ENCODE measurements at places on chromosomes 2 and 18. TPM values are rescaled to one million over a fixed set of nuclear protein-coding genes. Genes with fewer than 3 reads are reported as not detected.

- no peaks in the 10 kb centered on the region for H3K36me3 ChIP-seq
- DNase-seq: no peak
- no peaks in the 10 kb centered on the region for H3K27me3 ChIP-seq
- no peaks in the 10 kb centered on the region for H3K4me1 ChIP-seq
Measured at GRCh38 chr2:181998891-181999654, 13.4 kb downstream of the PPP1R1C start.

- no peaks in the 10 kb centered on the region for H3K27me3 ChIP-seq
- H3K4me3 ChIP-seq: no peak overlapping the region
- H3K4me1 ChIP-seq: peaks cover 29% of the 10 kb centered on the region
- no peaks in the 10 kb centered on the region for H3K36me3 ChIP-seq
Measured at GRCh38 chr2:6955511-6956136, 38.4 kb downstream of the RNF144A start.

DNA sequence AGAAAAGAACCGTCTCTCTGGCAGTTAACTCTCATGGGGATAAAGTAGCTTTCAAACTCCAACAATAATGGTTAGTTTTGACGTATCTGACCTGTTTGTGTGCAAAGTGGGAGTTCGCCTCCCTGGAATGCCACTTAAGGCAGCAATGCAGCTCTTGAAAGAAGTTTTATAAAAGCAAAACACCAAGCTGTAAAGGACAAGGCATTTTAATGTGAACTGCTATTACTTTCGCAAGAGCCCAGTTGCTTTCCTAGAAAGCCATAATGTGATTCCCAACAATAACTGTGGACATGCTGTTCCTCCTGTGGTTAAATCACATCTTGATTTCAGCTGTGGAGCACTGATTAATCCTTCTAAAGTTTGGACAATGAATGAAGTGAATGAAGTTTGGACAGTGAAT, 303.7 kb downstream of the PTPRM start:
- H3K27me3 ChIP-seq: no peaks in the 10 kb centered on the region
- H3K4me3 ChIP-seq: no peak overlapping the region
- no peak overlapping the region for H3K27ac ChIP-seq
- H3K4me1 ChIP-seq: peaks cover 20% of the 10 kb centered on the region
- no peaks in the 10 kb centered on the region for H3K36me3 ChIP-seq

Gene CHCHD5
- 27.4 TPM for total RNA-seq

GRCh38 chr18:78945628-78946027, 34.0 kb upstream of the SALL3 start:
- no peak for DNase-seq
- no peak overlapping the region for H3K27ac ChIP-seq
- no peaks in the 10 kb centered on the region for H3K27me3 ChIP-seq
- no peaks in the 10 kb centered on the region for H3K4me1 ChIP-seq
- H3K36me3 ChIP-seq: no peaks in the 10 kb centered on the region
- H3K4me3 ChIP-seq: no peak overlapping the region

DNA sequence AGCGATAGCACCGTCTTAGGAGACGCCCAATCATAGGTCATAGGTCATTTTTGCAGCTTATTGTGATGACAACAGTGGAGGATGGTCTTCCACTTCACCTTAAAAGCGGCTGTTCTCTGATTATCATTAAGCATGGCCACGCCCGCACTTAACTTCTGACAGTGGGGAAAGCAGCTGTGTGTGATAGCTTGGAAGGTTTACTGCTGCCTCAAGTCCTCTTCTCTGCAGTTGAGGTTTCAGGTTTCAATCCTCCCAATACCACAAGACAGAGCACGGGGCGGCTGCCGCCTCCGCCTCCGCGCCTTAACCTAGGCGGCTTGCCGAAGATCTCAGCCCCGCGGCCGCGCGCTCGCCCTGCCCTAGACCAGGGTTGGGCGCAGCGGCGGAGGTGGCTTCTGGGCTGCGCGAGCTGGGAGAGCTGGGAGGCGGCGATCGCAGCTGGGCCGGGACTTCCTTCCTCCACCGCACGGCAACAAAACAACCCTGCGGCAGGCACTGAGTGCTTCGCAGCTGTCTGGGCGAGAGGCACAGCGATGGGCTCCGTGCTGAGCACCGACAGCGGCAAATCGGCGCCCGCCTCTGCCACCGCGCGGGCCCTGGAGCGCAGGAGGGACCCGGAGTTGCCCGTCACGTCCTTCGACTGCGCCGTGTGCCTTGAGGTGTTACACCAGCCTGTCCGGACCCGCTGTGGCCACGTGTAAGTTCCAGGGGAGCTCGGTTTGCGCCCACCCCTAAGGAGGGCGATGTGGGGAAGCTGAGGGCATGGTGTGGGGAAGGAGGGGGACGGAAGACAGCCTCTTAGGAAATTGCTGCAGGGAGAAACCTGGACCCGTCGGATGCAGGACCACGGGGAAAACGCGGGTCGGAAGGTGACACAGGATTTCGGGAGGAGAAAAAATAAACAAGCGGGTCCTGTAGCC, at the start of gene RNF125:
RNF125 (plus strand) TSS at position 495 of the 920 bp plus-strand sequence; CDS start at position 534, 39 bp downstream.
- H3K4me1 ChIP-seq: peaks cover 21% of the 10 kb centered on the region
- H3K4me3 ChIP-seq: peak within 1 kb of the TSS; percentile 66
- peak; percentile 68 for DNase-seq
- no peaks in the 10 kb centered on the region for H3K27me3 ChIP-seq

DNA sequence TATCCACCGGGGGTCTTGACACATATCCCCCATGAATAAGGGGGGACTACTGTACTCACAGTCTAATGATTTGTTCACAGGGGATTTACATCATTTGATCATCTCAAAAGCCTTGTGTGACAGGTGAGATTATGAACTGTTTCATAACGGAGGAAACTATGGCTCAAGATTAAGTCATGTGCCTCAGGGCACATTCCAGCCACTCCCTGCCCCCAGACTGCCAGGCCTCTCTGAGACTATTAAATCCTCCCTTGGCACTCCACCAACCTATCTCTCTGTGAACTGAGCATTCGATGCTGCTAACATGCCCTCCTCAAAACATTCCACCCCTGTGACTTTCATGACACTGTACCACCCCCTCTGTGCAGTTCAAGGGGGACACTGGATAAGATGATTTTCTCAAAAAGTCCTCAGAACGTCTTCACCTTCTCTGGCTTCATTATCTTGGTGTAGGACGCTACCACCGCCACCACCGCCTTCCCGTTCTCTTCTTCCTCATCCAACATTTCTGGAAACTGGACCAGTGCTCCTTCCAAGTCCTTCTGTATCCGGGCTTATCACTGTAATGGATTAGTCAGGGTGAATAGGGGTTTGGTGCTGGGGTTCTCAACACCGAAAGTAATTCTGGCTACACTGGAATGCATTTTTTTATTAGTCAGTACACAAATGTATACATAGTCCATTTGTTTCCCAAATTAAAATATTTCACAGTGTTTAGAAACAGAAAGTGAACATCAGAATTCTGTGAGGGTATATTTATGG, 169.6 kb downstream of the KCNS3 start:
- H3K36me3 ChIP-seq: no peaks in the 10 kb centered on the region
- H3K27me3 ChIP-seq: no peaks in the 10 kb centered on the region
- peaks cover 25% of the 10 kb centered on the region for H3K4me1 ChIP-seq
- H3K27ac ChIP-seq: no peak overlapping the region
- H3K4me3 ChIP-seq: no peak overlapping the region

GRCh38 chr2:47405757-47406156, 2.8 kb downstream of the MSH2 start:
- DNase-seq: no peak
- no peak overlapping the region for H3K4me3 ChIP-seq
- H3K27me3 ChIP-seq: no peaks in the 10 kb centered on the region
- no peak overlapping the region for H3K27ac ChIP-seq
- H3K36me3 ChIP-seq: no peaks in the 10 kb centered on the region

Gene NAT8
- not detected for total RNA-seq

Gene MARCHF4
- 0.08 TPM for total RNA-seq

DNA sequence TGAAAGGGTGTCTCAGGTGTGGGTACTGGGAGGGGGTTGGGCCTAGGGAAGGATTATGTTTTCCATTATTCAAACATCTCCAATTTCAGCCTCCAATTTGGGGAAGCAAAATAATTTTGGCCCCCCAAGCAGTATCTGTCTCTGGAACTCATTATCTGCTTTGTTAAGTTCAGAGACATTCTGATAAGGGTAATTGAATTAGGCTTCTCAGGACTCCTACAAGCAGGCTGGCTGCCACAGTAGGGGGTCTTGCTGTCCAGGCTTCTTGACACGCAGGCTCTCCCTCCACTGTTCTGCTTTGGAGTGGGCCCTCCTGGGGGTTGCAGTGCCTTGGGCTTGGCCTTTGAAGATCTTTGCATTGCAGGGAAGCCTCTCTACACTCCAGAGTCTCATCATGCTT, 108.1 kb upstream of the SIX2 start:
- peak; percentile 28 for DNase-seq
- no peak overlapping the region for H3K4me3 ChIP-seq
- H3K4me1 ChIP-seq: no peaks in the 10 kb centered on the region
- H3K27ac ChIP-seq: no peak overlapping the region
- no peaks in the 10 kb centered on the region for H3K36me3 ChIP-seq

GRCh38 chr2:138964418-138964817, 184.2 kb upstream of the NXPH2 start:
- no peaks in the 10 kb centered on the region for H3K4me1 ChIP-seq
- no peak overlapping the region for H3K27ac ChIP-seq
- no peaks in the 10 kb centered on the region for H3K27me3 ChIP-seq
- H3K4me3 ChIP-seq: no peak overlapping the region
- no peak for DNase-seq
- H3K36me3 ChIP-seq: no peaks in the 10 kb centered on the region

DNA sequence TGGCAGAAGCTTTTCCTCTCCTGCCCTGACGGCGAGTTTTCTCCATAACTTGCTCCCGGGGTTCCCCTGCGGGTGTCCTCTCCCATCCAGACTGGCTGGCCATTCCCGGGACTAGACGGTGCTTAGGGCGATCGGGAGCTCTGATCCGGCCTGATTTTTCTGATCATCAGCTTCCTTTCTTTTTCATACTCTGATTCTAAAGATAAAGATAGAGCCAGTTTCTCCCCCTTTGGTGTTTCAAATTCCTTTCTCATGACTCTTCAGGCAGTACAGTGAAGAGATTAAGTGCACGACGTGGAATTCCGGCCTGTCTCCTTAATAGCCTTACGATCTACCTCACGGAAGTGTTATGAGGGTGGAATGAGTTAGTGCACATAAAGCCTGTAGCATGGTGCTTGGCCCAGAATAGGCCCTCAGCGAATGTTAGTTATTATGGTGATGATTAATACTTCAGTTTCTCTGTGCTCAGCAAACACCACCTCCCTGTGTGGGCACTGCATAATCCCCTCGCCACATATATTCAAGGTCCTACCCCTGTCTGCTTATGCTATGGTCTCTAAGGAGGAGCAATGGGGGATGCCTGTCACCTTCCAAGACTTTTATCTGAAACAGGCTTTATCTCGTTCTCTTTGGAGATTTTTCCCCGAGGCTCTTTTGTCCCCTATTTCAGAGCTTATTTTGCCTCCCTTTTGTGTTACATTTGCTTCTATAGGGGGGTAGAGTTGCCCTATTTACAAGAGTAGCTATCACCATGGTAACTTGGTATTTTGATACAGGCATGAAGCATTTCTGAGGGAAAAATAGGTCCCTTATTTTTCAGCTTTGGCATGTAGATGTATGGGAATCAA, 254.8 kb downstream of the CDH2 start:
- H3K36me3 ChIP-seq: no peaks in the 10 kb centered on the region
- H3K27ac ChIP-seq: no peak overlapping the region
- no peaks in the 10 kb centered on the region for H3K27me3 ChIP-seq
